Activated CD8-positive, alpha-beta memory T cell treated with anti-CD3 and anti-CD28 coated beads, Interleukin-2, amount 10 ng/mL, durations not matched to agents 7 days and 5 days (primary cell): ENCODE measurements at places on chromosomes 12 and 14.

DNA sequence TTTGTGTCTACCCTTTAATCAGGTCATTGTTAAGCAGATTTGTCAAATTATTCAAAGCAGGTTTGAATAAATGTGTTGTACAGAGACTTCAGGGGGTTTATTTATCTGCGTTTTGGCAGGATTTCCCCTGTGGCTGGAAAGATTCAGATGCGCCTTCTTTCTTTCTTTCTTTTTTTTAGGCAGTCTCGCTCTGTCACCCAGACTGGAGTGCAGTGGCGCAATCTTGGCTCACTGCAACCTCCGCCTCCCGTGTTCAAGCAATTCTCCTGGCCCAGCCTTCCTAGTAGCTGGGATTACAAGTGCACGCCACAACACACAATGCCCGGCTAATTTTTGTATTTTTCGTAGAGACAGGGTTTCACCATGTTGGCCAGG lies 6.3 kb upstream of the NANOGNB start:
- H3K4me1 ChIP-seq, result peaks cover 7% of the 10 kb centered on the region
- no peak for DNase-seq
- H3K27ac ChIP-seq, result no peak overlapping the region
- H3K27me3 ChIP-seq, result peaks cover 7% of the 10 kb centered on the region
- no peak overlapping the region for H3K4me3 ChIP-seq

- peak overlapping the region; percentile 58 for H3K4me3 ChIP-seq
- H3K27me3 ChIP-seq, result no peaks in the 10 kb centered on the region
- peak; percentile 52 for DNase-seq
- H3K4me1 ChIP-seq, result peaks cover 42% of the 10 kb centered on the region
- peaks cover 64% of the 10 kb centered on the region for H3K36me3 ChIP-seq
- peak overlapping the region; percentile 78 for H3K27ac ChIP-seq
These were observed 4.0 kb downstream of the CHD4 start for GRCh38 chr12:6603095-6603567.

- no peaks in the 10 kb centered on the region for H3K36me3 ChIP-seq
- no peaks in the 10 kb centered on the region for H3K27me3 ChIP-seq
- no peak for DNase-seq
- no peak overlapping the region for H3K4me3 ChIP-seq
These were observed 4.0 kb upstream of the MGAT4C start for GRCh38 chr12:86260183-86260582.

DNA sequence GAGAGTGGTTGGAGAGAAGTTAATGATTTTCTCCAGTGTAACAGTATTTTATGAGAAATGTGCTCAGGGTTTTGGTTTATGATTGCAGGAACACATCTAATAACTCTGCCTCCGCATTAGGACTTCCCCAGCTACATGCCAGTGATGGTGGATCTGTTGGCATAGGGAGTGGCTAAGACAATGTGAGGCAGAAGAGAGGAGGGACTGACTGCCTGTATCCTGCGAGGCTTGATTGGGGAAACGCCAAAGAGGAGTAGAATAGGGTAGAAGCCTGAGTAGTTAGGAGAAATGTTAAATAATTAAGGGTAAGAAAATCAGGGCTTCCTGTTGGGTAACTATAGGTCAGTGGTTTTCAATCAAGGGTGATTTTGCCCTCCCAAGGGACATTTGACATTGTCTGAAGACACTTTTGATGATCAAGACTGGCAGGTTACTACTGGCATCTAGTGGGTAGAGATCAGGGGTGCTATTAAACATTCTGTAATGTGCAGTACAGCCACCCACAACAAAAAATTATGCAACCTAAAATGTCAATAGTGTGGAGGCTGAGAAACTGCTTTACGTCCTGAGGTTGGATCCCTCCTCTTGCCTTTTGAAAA lies 12.8 kb downstream of the TDG start:
- H3K27me3 ChIP-seq, result no peaks in the 10 kb centered on the region
- peaks cover 39% of the 10 kb centered on the region for H3K36me3 ChIP-seq
- DNase-seq, result no peak
- peaks cover 16% of the 10 kb centered on the region for H3K4me1 ChIP-seq

DNA sequence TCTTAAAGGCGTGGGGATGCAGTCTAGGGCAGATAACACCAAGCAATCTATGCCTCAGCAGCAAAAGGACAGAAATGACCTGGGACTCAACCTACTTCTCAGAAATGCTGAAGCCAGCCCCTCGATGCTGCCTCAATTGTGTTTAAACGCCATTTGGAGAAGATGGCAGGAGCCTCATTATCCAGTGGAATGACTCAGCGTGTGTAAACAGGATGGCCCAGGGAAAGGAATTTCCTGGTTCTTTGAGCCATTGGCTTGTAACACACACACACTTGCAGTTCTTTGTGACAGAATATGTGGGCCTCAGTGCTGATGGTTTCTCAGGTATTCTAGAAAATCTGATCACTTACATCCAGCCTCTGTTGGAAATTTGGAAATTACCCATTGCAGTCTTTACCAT lies 154.3 kb downstream of the NTF3 start:
- no peak overlapping the region for H3K4me3 ChIP-seq
- H3K27me3 ChIP-seq, result no peaks in the 10 kb centered on the region
- no peaks in the 10 kb centered on the region for H3K4me1 ChIP-seq
- H3K27ac ChIP-seq, result no peak overlapping the region
- DNase-seq, result no peak
- H3K36me3 ChIP-seq, result no peaks in the 10 kb centered on the region

DNA sequence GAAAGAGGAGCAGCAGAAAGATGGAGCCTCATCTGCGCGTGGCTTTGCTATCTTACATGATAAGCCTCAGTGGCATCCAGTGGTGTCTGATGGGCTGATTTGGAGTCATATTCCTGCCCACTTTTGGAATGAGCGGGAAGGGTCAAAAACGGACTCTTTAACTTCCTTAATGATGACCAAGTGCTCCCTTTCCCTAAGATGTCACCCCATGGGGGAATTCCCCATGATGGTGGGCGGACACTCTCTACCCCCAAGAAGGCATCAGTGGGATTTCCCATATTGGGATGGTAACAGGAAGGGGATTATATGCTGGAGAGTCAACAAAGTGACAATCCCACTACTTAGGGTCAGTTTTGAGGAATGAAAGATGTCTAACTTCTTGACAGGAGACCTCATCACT lies 110.9 kb downstream of the GPATCH2L start:
- peaks cover 11% of the 10 kb centered on the region for H3K27me3 ChIP-seq
- no peaks in the 10 kb centered on the region for H3K4me1 ChIP-seq
- H3K36me3 ChIP-seq, result no peaks in the 10 kb centered on the region
- H3K4me3 ChIP-seq, result no peak overlapping the region
- DNase-seq, result no peak

DNA sequence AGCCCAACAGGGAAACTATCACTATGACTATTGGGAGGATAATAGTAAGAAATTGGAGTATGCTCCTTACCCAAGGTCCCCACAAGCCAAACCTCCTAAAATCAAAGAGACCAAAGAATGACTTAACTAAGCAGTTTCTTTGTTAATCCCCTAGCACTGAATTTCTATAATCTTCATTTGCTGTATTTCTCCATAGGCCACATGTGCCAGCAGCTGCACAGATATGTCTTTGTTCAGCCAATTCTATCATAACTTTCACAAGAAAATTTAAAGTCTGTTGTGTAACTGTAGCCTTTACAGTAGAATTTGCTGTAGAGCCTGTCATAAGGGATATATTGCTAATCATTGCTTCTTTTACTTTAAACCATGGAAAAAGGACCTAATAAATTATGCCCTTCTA lies 104.0 kb downstream of the RIN3 start:
- peaks cover 50% of the 10 kb centered on the region for H3K36me3 ChIP-seq
- DNase-seq, result no peak
- H3K4me3 ChIP-seq, result no peak overlapping the region
- H3K4me1 ChIP-seq, result peaks cover 43% of the 10 kb centered on the region
- H3K27me3 ChIP-seq, result no peaks in the 10 kb centered on the region
- no peak overlapping the region for H3K27ac ChIP-seq

DNA sequence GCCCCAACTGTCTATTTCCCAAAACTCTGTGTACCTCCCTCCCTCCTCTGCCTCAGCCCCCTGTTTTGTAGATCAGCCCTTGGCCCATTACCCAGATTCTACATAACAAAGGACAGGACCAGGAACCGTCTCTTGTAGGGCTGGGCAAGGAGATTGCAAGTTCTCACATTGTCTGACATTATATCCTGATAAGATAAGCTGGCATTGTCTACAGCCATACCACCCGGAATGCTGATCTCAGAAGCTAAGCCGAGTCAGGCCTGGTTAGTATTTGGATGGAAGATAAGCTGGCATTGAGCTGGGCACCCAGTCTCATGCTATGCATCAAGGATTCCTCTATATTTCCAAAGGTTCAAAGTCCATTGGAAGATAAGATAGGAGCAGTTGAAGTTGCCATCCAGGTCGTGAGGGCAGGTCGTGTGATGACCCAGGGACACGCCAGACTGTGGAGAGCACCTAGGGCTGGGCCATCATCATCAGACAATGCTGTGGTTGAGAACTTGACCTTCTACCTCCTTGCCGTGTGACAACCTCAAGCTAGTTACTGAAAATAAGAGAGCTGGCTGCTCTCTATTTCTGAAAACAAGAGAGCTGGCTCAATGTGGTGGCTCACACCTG lies 29.5 kb downstream of the PHETA1 start:
- peaks cover 5% of the 10 kb centered on the region for H3K27me3 ChIP-seq
- DNase-seq, result no peak
- H3K27ac ChIP-seq, result no peak overlapping the region
- H3K36me3 ChIP-seq, result no peaks in the 10 kb centered on the region
- H3K4me1 ChIP-seq, result no peaks in the 10 kb centered on the region

GRCh38 chr14:45359746-45360145 lies 106.7 kb upstream of the MIS18BP1 start:
- no peaks in the 10 kb centered on the region for H3K36me3 ChIP-seq
- no peaks in the 10 kb centered on the region for H3K27me3 ChIP-seq
- H3K27ac ChIP-seq, result no peak overlapping the region

DNA sequence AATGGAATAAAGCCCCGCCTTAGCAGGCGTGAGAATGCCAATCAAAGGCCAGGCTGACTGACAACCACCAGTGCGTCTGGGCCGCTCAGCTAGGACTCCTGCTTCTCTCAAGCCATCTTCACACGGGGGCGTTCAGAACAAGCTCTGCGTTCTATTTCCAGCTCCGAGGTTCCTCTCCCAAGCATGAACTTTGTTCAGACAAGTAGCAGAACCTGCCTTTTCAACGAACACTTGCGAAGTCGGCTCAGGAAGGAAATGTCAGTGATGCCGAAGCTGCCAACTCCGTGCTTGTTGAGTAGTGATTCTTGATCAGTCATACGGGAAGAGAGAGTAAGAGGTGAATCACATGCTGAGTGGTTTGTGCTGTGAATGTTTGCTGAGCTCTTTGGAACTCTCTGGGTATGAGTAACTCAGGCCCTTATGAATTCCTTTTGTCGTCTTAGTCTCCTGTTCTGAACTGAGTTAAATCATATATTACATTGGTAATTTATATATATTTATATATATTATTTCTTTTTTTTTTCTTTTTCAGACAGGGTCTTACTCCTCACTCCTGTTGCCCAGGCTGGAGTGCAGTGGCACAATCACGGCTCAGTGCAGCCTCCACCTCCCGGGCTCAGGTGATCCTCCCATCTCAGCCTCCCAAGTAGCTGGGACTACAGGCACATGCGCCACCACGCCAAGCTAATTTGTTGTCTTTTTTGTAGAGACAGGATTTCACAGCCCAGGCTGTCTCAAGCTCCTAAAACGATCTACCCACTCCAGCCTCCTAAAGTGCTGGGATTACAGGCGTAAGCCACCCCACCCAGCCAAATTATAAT lies 29.4 kb upstream of the BCL7A start:
- no peak overlapping the region for H3K4me3 ChIP-seq
- peaks cover 22% of the 10 kb centered on the region for H3K4me1 ChIP-seq
- H3K27me3 ChIP-seq, result peaks cover 44% of the 10 kb centered on the region
- H3K36me3 ChIP-seq, result no peaks in the 10 kb centered on the region

DNA sequence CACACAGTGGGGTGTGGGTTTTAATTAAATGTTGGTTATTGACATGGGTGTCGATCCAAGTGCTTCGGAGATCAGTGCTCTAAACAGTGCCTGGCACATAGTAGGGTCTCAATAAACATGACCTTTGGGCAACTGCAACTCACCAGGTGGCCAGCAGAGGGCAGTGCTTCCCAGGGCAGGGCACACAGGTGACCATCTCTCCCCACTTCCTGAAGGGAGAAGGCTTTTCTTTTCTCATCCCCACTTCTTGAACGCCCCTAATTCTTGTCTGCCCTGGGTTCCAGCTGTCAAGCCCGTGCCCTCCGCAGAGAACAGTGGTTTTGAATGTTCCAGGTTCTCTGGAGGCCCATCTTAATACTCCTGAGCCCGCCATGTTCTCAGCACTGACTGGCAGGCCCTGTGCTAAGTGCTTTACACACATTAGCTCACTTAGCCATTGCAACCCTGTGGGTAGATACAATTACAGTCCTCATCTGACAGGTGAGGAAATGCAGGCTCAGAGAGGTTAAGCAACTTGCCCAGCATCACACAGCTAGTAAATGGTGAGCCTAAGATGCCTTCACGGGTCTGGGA lies 16.3 kb downstream of the RAPGEF3 start:
- peaks cover 14% of the 10 kb centered on the region for H3K4me1 ChIP-seq
- DNase-seq, result peak; percentile 85

- H3K4me1 ChIP-seq, result peaks cover 67% of the 10 kb centered on the region
- no peak for DNase-seq
- no peak overlapping the region for H3K4me3 ChIP-seq
These were observed 104.5 kb upstream of the SFSWAP start for GRCh38 chr12:131606218-131606901.

- no peak overlapping the region for H3K4me3 ChIP-seq
- H3K36me3 ChIP-seq, result peaks cover 1% of the 10 kb centered on the region
- no peak for DNase-seq
- H3K4me1 ChIP-seq, result peaks cover 2% of the 10 kb centered on the region
These were observed 129.6 kb upstream of the CDKN3 start for GRCh38 chr14:54267172-54267571.

DNA sequence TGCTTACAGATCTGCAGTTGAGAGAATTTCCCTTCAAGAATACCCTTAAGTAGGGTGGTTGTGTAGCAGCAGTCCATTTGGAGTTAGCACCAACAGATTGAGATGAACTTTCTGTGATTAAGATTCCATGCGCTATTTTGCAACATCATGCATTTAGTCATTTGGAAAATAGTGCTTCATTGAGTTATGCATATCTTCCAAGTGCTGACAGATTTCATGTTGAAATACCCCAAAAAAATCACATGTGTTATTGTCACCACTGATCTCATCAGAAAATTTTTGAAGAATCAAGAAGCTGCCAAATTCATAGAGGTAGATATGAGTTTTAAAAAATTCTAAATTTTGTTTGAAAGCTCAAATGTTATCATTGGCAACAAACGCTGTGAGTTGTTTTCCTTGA lies 35.5 kb upstream of the OSBPL8 start:
- H3K4me3 ChIP-seq, result no peak overlapping the region
- peaks cover 1% of the 10 kb centered on the region for H3K36me3 ChIP-seq
- DNase-seq, result no peak
- no peak overlapping the region for H3K27ac ChIP-seq

GRCh38 chr12:103868215-103868614 lies 27.2 kb upstream of the NT5DC3 start:
- DNase-seq, result no peak
- H3K27me3 ChIP-seq, result peaks cover 8% of the 10 kb centered on the region

GRCh38 chr12:121252712-121253345 lies 42.9 kb downstream of the P2RX4 start:
- H3K36me3 ChIP-seq, result peaks cover 40% of the 10 kb centered on the region
- no peaks in the 10 kb centered on the region for H3K27me3 ChIP-seq
- no peak overlapping the region for H3K4me3 ChIP-seq
- no peak for DNase-seq
- no peak overlapping the region for H3K27ac ChIP-seq
